ENCODE measurements at places on chromosomes 2 and 18.

DNA sequence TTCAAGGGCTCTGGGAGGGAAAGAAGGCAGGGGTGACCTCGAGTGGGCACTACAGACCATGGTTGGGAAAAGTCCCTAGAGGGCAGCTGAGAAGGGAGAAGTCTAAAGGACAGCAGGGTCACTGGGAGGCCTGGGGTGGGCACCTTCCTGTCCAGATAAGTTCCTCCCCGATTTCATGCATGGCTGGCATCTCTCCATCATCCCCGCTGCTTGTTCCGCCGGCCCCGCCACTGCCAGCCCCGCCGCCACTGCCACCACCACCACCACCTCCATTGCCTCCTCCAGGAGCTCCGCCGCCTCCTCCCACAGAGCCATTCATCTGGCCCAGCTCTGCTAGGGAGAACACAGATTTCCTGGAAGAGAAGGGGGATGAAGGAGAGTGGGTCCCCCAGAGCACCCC is 53.6 kb downstream of the MTHFD2 start:
- DNase-seq = no peak

DNA sequence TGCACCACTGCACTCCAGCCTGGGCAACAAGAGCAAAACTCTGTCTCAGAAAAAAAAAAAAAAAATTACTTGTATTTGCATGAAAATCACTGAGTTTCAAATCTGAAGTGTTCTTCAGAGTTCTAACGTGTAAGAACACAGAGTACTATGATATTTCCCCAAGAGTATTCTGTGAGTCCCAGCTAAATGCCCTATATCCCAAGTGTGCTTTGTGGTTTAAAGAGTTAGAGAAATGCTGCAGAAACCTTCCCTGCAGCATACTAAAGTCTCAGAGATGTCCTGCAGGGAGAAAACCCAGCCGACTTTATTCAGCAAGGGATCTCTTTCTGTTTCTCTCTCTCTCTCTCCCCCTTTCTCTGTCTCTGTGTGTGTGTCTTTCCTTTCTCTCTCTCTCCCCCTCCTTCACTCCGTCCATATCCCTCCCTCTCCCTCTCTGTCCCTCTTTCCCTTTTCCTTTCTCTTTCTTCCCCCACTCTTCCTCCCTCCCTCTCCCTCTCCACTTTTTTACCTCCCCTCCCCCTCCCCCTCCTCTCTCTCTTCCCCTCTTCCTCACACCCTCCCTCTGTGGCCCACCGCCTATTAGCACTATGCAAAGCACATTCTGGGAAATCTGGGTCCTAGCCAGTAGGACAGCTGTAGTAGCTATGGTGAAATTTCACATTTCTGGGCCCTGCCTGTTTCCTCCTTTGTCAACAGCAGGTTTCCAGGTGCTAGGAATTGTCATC is 54.2 kb downstream of the ACTR2 start:
- no peak for DNase-seq

DNA sequence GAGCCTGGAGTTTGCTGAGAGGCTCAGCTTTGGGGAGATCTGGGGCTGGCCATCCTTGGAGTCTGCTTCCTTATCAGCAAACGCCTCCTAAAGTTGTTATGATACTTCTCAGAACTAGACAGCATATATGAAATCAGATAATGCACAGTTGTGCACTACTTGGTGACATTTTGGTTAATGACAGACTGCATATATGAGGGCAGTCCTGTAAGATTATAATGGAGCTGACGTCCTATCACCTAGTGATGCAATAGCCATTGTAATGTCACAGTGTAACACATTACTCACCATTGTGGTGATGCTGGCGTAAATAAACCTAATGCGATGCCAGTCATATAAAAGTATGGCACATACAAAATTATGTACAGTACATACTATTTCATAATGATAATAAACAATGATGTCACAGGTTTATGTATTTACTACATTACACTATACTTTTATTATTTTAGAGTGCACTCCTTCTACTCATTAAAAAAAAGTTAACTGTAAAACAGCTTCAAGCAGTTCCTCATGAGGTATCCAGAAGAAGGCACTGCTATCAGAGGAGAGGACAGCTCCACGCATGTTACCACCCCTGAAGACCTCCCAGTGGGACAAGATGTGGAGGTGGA is 298.1 kb upstream of the REV1 start:
- no peak for DNase-seq

DNA sequence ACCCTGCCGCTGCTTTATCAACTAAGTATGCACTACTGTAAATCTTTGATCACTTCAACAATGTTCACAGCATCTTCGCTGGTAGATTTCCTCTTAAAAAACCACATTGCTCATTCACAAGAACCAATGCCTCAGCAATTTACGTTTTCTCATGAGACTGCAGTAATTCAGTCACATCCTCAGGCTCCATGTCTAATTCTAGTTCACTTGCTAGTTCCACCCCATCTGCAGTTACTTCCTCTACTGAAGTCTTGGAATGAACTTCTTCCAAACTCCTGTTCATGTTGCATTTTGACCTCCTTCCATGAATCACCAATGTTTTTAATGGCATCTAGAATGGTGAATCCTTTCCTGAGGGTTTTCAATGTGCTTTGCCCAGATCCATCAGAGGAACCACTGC is 35.8 kb downstream of the PRELID3A start:
- no peak for DNase-seq

DNA sequence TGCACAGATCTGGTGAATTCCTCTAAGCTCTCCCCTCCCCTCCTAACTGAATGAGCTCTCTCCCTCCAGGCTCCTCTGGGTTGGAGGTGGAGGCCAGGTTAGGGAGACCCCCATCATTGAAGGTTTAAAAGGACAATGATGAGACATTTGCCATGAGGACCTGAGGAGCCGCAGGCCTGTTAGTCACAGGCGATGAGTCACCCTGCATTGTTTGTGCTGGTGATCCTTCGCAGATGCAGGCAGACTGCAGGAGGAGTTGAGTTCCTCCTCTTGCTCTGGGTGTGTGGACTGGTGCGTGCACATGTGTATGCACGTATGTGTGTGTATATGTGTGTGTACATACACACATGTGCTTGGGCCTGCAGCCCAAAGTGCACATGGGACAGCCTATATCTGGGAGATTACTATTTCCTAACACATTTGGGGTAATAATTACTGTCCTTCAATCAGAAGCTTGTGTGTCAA is 42.0 kb downstream of the MCFD2 start:
- no peak for DNase-seq

DNA sequence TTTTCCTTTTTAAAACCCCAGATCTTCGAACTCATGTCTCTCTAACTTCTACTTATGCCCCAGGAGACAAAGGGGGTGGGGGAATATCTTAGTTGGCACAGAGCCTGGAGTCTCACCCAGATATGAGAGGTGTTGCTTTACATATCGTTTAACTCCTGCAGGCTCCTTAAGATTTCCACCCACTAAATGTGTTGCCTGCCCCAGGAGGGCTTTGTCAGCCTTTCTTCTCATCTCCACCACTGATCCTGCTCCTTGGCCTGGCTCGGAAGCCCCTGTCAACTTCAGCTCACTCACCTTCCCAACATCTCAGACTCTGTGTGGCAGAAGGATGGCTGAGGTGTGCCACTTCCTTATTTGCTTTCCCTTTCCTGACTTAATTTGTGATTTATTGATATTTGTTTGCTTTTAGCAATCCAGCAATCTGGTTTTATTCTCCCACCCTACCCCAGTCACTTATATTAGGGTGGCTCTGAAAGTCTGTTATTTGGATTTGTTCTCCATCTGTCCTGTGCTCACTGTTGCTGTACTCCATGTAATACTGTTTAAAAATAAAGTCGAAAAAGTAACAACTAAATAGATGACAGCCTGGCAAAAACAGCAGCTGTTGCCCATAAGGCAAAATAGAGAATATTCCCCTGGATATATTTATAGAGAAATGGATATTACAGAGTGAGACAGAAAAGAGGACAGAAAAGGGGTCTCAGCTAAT is 200.6 kb downstream of the ZBTB7C start:
- no peak for DNase-seq

GRCh38 chr2:100902817-100903405 is 83.0 kb downstream of the NPAS2 start:
- no peak for DNase-seq

DNA sequence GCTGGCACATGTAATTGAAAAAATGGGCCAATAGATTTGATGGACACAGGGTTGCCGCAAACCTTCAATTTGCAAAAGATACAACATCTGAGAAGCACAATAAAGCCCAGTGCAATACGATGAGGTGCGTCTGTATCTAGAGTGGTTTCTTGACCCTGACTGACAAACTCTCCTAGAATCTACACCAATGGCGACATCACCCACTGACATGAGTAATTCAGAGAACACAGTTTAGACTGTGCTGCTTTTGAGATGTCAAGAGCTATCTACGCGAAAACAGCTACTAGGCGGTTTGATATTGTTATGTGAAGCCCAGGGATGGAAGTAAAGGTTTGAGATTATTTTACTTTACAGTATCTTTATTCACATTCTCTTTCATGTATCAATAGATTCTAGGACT is 104.9 kb downstream of the EIPR1 start:
- no peak for DNase-seq

DNA sequence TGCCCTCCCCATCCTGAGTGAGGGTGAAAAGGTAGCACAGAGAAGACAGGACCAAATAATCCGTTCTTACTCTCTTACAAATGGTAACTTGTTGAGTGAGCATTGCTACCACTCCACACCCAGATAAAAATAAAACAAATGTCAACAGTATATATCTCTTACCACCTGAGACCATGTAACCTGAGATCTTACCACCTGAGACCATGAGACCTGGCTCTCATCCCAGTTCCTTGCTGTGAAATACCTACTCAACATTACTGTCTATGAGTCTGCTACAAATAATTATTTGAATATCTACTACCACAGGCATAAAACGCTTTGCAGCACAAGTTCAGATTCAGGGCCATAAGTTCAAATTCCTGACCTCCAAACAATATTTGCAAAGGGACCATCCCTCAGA is 234.7 kb downstream of the C1D start:
- no peak for DNase-seq
